Stimulated activated CD4-positive, alpha-beta T cell treated with anti-CD3 and anti-CD28 coated beads, Interleukin-15, amount 100 ng/mL, for 24 hours (primary cell): ENCODE measurements at places on chromosomes 2 and 18.

GRCh38 chr18:74916773-74917393 is 292.1 kb downstream of the PTGR3 start:
- no peak for DNase-seq

DNA sequence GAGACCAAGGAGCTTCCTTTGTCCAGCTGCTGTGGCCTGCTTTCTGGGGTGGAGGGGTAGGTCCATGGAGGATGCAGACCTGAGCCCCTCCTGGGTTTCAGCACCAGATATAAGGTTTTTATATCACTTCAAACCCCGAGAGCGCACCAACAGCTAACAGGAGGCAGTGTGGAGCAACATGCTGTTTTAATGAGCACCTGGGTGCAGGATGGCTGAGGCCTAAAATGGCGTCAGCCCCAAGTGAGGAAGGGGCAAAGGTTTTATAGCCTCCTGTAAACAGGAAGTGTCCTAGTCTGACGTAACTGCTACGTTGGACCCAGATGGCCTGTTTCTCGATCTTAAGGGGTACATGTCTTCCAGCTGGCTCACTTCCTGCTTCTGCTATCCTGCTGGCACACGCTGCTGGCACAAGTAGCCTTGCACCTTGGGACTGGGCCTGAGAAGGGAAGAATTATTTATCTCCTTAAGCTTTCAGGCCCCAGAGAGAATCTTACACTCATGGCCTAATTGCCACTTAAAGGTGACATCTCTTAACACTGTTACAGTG is 11.4 kb upstream of the REG1B start:
- DNase-seq: no peak

DNA sequence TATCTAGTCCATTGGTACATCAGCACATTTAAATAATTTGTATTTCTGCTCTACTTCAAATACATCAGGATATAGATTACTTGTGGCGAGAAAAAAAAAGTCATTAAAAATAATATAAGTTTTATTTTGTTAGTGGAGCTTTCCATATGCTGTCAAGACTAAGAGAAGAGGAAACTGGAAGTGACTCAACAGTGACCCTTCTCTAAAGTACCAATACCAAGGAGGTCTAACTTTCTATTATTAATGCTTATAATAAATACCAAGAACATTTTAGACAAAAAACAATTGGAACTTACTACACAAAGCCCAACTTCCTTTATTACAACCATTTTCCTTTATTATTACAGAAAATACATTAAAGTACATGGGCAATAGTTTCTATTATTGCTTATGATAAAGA is 39.8 kb downstream of the TTR start:
- no peak for DNase-seq

DNA sequence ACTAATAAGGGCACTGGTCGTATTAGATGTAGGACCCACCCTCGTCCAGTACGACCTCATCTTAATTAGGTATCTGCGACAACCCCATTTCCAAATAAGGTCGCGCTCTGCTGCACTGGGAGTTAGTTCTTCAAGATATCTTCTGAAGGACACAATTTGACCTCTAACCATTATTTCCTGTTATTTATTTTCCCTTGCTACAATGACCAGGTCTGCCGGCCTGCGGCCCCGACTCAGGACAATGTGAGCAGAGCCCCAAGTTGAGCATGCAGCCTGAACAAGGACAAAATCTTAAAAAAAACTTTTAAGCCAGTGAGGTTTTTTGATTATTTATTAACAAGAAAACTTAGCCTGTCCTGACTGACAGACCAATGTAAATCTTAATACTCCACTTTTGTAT is 107.6 kb downstream of the SMIM21 start:
- DNase-seq: no peak

GRCh38 chr2:61688369-61689334 is 150.5 kb upstream of the XPO1 start:
- DNase-seq: no peak

GRCh38 chr2:37746883-37747282 is 75.4 kb upstream of the CDC42EP3 start:
- DNase-seq: no peak

GRCh38 chr18:42458226-42458625 is 503.2 kb downstream of the PIK3C3 start:
- DNase-seq: no peak

GRCh38 chr2:17313261-17313660 is 205.0 kb downstream of the RAD51AP2 start:
- no peak for DNase-seq

DNA sequence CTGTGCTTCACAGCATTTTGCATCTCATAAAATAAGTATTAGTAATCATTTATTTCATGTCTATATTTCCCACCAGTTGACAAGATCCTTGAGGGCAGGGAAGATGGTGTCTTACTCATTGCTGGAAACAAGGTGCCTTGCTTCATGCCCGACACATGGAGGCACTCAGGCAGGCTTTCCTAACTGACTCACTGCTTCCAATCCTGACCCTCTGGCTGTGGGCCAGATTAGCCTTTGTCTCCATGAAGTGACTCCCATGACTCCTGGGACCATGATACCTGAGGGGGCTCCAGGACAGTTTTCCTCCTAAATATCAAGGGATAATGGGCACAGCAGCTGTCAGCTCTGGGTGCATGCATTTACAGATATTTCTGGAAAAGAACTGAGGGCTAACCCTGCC is 275.1 kb downstream of the AGPS start:
- DNase-seq: no peak

- no peak for DNase-seq
Measured at GRCh38 chr2:27754831-27755230, 16.7 kb upstream of the MRPL33 start.

- DNase-seq: no peak
Measured at GRCh38 chr18:43596105-43596712, 318.9 kb upstream of the SYT4 start.

DNA sequence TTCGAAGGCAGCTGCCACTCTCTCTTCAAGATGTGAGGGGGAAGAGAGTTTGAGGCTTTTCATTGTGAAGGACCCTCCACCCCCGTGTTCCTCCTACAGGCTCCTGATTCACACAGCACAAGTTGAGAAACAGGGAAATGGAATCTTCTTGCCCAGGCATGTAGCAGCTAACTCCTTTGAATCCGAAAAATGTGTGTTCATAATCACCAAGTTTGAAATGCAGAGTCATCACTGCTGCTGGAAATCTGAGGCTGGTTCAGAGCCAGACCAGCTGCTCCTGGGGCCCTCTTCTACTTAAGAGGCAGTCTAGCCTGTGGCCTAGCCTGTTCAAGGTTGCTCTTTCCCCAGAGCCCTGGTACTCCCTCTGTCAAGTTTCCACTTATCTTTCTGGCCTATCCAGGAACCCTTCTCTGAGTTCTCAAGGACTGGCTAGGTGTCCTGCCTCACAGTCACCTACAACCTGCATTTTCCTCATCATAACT is 166.4 kb downstream of the TMEM247 start:
- DNase-seq: no peak

- DNase-seq: no peak
Measured at GRCh38 chr18:28407681-28408080, 230.8 kb upstream of the CDH2 start.

GRCh38 chr2:24054366-24055010 is 4.9 kb downstream of the FKBP1B start:
- DNase-seq: no peak

- no peak for DNase-seq
Measured at GRCh38 chr2:99928470-99929053, 213.8 kb downstream of the AFF3 start.

GRCh38 chr2:152730591-152731333 is 12.3 kb downstream of the ARL6IP6 start:
- DNase-seq: no peak

DNA sequence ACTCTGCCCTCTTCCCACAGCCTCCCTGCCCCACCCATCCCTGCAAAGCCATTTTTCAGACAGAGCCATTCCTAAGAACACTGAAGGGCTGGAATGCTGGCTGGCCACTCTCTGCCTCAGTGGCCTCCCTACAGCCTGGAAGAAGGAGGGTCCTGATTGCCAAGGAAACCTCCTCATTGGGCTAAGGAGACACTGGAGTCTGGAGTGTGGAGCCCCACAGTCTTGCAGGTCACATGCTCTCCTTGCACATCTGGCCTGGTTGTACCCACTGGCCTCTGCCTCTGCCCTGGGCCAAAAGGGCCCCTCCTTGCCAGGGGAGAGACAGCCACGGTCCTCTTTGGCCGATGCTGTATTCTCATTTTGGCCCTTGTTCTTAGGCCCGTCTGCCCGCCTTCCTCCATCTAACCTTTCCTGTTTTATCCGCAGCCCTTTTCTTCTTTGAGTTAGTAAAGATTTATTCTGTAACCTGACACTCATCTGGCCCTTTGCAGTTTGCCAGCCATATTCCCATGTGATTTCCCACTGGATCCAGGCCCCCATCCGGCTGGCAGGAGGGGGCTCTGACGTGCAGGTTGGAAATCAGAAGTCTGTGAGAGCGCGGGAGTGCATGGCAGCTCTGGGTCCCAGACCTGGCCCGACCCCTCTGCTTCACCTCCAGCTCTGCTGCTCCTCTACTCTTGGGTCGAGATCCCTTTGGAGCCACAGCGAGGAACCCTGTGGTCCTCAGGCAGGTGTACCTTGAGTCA is 11.0 kb upstream of the CATIP start:
- no peak for DNase-seq

DNA sequence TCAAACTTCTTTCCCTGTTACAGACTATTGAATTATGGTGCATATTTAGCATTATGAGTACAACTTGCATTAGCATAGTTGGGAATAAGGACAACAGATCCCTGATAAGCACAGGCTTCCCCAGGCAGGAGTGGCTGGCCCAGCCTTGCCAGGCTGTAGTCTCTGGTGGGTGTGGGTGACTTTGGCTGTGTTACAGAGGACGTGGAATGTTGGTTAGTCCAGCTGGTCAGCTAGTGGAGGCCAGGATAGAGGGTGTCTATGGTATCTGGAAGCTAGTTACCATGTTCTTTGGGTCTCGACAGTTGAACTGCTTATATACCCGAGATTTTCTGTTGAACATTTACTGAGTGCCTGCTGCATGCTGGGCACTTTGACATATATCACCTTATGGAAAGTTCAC is 4.7 kb downstream of the SH3RF3 start:
- DNase-seq: no peak

DNA sequence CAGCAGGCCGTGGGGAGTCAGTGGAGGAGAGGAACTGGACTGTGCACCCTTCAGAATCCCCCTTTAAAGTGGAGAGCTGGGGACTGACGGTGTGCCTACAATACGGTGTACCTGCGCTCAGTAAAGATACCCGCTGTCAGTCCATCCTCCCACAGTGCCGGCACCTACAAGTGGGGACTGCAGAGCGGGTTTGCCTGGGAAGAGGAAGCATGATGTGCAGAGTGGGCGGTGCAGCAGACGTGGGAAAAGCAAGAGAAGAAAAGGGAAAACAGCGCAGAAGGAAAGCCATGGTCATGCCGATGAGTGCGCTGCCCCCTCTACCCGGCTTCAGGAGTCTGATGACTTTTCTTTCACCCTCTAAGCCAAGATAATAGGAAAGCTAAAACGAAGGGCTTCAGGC is 148.0 kb downstream of the TPO start:
- no peak for DNase-seq

GRCh38 chr18:61608316-61608715 is 275.1 kb downstream of the CDH20 start:
- DNase-seq: no peak

DNA sequence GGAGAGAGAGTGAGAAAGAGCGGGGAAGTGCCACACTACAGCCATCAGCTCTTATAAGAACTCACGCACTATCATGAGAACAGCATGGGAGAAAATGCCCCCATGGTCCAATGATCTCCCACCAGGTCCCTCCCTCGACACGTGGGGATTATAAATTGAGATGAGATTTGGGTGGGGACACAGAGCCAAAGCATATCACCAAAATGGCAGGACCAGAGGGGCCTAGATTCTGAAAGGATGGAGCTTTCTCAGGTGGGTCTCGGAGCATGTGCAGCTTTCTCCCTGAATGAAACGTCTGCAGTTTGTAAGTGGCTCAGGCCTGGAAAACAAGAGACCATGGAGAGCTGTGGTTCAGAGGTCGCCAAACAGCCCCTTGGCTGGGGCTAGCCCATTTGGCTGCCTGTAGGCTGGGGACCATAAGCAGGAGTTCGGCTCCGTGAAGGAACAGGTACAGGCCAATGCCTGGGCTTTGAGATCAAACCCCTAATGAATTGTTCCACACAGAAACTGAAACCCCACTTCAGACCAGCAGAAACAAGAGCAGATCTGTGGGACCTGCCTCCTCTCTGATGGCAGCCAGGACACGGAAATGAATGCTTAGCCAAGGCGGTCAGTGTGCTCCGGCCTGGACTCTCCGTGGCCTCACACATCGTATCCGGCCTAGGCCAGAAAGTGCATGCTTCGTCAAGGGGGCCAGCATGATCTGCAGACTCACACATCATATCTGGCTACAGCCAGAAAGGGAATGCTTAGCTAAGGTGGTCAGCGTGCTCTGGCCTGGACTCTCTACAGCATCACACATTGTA is 111.2 kb upstream of the TMEM18 start:
- no peak for DNase-seq

DNA sequence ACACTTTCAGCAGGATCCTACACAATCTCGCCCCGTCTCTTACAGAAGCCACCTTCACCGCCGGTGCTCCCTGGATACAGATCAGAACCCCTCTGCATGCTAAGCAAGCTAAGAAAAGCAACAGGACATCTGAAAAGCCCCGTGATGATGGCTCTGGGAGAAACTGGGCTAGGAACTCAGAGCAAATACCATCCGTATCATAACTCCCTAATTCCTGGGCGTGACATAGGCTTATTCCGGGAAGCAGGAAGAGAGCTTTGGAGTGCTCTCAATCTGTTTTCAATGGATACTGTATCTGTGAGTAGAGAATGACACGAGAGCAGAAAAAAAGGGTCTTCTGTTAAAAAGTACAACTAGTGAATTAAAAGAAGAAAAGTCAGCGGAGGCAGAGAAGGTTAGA is 121.6 kb downstream of the SPP2 start:
- no peak for DNase-seq

DNA sequence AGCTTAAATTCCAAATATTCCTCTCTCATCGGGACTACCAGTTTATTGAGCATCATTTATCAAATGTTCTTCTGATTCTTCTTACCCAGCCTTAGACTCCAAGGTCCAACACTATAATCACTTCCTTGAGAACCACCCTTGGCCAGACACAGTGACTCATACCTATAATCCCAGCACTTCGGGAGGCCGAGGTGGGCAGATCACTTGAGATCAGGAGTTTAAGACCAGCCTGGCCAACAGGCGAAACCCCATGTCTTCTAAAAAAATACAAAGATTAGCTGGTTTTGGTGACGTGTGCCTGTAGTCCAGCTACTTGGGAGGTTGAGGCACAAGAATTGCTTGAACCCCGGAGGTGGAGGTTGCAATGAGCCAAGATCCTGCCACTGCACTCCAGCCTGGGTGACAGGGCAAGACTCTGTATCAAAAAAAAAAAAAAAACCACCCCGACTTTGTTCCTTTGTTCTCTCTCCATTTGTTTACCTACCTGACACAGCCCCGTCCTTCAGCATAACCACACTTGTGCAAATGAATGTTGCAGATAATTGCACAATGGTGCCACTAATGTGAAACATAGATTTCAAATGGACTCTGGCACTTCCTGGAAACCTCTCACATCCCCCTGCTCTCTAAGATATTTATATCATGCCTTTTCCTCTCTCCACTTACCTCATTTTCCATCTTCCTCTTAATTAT is 38.9 kb upstream of the LPIN2 start:
- no peak for DNase-seq

- no peak for DNase-seq
Measured at GRCh38 chr2:3493615-3494007, 25.7 kb downstream of the ADI1 start.
